ENCODE measurements at places on chromosomes 16 and 17.

DNA sequence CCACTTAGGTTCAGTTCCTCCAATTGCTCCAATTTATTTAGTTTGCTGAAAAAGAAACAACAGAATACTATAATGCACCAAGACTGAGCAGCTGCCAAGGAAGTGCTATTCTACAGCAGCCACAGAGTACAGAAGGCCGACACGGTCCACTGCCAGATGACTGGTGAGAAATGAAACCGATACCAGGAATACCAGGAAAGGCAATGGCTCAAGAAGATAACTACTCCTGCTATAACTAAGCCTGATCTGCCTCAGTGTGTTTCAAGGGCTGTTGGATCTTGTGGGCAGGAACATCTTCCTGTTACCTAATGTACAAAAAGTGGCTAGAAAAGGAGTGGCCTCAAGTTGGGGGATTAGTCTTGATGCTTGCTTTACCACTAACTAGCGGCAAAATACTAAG, 32.8 kb downstream of the MARVELD3 start:
- DNase-seq = no peak

DNA sequence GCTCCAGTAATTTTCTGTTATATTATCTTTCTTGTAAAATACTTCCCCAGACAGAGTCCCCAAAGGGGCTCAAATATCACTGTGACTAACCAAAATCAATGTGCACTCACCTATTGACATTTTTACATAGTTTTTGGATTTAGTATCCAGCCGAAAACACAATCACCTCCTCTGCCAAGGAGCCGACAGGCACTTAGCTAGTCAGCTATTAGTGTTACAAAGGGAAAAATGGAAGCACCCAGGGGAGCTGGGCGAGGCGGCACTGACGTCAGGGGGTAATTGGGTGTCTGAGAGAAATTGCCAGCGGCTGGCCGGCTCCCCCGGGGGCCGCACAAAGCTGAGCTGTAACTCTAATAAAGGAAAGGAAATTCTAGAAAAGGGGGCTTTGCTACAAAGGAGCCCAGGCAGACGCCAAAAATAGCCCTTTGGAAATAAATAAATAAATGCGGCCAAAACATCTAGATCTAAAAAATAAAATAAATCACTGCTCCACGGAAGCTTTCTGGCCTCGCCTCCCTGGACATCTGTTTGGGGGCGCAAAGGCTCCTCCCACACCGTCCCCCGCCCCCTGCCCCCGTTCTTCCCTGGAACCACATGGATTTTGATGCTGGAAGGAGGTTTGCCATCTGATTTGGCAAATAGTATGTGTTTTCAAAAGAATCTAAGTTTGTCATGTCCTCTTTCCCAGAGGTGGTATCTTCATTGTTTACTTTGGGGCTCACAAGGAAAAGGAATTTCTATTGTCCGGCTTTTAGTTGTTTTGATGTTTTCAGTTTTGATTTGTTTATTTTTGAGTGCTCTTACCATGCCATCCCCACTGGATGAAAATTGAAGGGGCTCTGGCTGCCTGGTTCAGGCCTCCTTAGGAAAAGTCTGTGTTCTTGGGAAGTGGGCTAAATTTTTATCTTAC, 156.7 kb downstream of the ZNF423 start:
- DNase-seq = no peak

- no peak for DNase-seq
These were observed 36.3 kb downstream of the SPECC1 start for GRCh38 chr17:20045476-20045875.

DNA sequence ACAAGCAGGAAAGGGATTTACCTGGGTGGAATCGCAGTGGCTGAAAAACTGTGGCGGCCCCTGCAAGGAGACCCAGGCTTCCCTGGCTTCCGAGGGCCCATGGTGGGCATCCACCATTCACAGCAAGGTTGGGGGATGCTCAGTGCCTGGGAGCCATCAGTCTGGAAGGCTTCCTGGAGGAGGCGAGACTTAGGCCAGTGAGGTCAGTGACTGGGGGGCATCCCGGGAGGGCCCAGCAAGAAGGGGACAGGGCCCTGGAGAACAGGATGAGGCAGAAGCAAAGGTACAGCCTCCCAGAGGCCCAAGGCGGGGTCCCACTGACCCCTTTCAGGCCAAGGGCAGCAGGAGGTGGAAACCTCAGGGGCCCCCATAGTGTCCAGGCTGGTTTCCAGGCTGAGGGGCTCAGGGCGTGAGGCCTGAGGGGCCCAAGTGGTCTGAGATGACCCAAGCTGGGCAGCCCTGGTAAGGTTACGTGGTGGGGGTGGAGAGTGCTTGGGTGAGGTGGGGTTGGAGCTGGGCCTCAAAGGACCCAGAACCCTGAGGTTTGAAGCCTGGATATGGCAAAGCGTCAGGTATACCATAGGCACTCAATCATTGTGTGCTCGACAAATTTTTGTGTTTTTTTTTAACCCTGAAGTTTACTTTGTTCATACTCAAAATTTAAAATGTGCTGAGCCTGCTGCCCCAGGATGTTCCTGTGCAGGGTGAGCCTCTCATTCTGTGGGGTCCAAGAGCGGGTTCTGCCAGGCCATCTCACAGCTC, 15.8 kb upstream of the SRRM2 start:
- DNase-seq = no peak

DNA sequence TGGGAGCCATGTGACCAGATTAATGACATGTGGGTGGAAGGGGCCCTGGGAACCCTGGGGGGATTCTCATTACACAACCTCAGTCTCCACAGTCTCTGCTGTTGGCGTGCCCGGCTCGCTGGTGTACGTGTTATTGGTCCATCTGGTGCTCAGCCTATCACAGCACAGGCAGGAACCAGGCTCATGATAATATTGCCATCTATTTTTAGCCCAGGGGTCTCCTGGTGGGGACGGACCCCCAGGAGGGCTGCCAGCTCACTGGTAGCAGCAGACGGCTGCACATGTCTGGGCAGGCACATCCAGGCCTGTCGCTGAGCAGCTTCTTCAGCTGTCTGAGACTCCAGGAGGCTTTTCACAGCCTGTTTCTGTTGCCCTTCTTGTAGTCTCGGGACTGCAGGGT, 123.8 kb downstream of the RAB11FIP4 start:
- no peak for DNase-seq

- DNase-seq = no peak
These were observed 530 bp downstream of the GSG1L start for GRCh38 chr16:28062847-28063521.

- no peak for DNase-seq
These were observed 358.2 kb downstream of the KIF2B start for GRCh38 chr17:54180950-54181349.

DNA sequence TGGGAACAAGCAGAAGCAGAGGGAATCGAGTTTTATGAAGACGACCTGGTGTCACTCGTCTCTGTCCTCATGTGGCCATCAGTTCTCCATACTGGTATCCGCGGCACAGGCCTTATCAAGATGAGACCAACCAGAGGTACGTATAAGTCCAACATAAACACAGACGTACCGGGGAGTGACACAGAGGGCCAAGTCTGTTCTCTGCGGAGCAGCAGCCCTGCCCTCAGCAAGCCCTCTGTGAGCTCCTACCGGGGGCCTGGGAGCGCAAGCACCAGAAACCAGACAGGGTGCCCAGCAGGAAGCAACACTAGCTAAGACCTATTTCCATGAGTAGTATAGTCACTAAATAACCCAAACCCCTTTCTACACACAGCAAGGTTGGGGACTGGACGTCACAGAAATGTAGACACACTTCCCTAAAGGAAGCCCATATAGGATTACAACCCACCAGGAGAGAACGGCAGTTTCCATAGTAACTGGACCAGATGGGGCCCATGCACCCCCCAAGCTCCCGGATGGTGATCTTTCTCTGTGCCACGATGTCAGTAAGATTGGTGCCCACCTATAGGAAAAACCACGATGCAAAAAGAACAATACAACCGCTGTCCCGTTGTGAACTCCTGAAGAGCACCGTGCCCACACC, 911 bp downstream of the ARL16 start:
- DNase-seq = no peak

DNA sequence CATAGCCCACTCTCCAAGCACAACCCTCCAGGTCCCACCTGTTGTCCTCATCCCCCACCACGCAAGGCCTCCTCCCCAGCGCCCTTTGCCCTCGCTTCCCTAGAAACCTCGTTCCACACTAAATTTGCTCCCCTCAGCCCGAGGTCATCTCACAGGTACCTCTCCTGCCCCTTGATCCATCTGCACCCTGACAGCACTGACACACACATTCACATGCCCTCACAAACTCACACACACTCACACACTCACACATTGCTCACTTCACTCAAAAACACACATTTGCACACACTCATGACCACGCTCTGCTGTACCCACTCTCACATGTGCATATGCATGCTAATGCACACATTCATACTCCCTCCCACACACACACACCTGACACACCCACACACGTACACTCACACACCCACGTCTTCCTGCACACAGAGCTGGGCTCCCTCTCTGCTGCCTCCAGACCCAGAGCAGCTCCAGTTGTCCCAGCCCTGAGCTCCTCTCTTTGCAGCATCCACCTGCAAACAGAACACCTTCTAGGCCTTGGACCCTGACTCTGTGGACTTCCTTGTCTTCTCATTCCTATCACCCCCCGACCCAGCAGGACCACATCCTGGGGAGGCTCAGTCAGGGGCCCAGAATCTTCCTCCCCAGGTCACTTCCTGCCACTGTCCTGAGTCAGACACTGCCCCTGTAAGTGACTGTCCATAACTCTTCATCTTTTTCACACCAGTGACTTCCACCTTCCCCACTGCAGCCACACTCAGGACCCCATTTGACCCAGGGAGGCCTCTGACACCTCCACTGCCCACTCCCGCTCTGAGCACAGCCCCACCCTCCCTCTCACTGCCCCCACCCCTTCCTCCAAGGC, 4.9 kb downstream of the ASGR2 start:
- no peak for DNase-seq

DNA sequence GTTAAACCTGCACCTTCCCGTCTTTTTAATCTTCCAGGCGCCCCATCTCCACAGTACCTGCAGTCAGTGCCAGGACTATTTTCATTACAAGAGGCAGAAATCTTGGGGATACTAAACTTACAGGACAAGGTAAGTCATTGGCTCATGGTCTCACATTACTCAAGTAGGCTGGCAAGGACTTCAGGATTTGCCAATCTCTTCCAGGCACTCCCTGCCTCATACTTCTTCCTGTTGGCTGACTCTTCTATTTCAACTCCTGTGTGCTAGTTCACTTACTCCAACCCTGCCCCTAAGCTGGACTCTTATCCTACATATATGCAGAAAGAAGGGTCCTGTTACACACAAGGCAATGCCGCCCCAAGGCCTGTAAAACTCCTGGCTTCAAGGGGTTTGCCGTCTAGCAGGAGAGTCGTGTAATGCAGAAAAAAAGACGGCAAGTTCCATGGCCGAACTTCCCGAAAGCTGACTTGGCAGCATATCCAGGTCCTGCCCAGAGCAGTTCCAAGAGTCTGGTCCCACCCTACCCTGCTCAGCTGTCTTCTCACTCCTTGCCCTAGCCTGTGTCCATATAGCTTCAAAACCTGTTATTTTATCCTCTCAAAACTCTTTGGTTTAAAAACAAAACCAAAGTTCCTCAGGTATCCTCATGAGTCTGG, 14.8 kb downstream of the ERN1 start:
- no peak for DNase-seq

- no peak for DNase-seq
These were observed 3.1 kb upstream of the SOX9 start for GRCh38 chr17:72117535-72118334.

DNA sequence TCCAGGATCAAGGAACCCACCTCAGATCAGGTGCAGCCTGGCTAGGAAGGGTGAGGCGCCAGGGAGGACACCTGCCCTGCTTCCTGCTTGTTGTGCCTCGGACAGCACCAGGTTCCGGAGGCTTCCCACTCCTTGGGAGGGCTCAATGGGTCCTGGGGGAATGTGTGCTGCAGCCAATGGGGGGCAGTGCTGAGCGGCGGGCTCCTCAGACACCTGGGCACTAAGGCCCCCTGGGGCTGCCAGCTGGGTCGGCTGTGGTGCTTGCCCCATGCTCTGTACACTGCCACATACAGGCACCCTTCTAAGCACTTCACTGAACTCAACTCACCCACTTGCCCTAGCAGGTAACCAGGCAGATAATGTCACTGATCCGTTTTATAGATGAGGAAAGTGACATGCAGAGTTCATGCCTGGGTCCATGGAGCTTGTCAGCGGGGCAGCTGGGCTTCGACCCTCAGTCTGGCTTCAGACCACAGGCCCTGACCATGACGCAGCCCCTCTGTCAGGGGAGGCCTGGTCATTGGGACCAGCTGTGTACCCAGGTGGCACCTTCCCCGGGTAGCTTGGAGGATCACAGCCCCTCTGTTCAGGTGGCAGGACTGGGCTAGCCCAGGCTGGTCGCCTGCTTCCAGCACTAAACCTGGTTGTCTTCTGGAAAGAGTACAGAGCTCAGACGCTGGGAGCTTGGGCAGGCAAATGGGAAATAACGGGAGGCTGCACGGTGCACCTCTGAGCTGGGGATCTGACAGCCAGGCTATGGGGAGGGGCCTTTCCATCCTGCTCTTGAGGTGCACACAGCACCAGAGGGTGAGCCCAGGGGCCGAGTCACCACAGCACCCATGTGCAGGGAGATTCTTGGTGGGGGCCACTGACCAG, 8.2 kb downstream of the FN3K start:
- DNase-seq = no peak

GRCh38 chr16:85285681-85286065, 173.4 kb upstream of the CIBAR2 start:
- no peak for DNase-seq

- DNase-seq = no peak
These were observed 32.8 kb downstream of the HIC1 start for GRCh38 chr17:2087597-2088211.

DNA sequence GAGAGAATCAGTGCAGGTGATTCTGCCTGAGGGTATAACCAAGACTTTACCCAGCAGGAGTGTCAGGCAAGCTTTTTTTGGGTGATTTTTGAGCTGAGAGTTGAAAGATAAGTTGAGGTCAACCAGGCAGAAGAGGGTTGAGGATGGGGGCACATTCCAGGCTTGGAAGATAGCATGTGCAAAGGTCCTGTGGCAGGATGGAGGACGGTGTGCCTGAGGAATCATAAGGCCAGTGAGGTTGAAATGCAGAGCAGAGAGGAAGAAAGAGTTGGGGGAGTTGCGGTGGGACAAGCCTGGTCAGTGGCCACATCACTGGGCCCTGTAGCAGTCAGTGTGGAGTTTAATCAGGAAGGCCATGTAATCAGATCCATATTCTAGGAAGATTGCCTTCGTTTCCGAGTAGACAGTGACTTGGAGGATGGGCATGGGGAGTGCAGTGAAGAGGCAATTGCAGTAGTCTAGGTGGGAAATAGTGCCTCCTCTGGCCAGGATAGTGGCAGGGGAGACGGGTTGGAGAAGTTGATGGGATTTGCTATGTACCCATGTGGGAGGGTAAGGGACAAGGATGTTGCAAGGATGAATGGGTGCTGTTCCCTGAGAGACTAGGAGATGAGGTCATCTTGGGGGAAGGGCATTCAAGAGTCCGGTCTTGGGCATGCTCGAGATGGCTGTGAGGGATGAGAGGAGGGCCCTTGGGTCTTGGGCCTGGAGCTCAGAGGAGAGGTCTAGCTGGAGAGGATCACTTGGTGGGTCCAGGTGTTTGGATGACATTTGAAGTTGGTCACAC, 3.9 kb downstream of the PLEKHG4 start:
- DNase-seq = no peak

GRCh38 chr17:58840820-58841612, 85.4 kb downstream of the PPM1E start:
- DNase-seq = no peak
